ENCODE measurements at places on chromosomes 2 and 18.

GRCh38 chr2:28855193-28855592 lies 14.9 kb downstream of the TRMT61B start:
- DNase-seq, result no peak

- DNase-seq, result no peak
Observed at GRCh38 chr2:176455816-176456291, 186.6 kb downstream of the MTX2 start.

GRCh38 chr2:33457556-33458247 lies 18.7 kb upstream of the RASGRP3 start:
- DNase-seq, result no peak

DNA sequence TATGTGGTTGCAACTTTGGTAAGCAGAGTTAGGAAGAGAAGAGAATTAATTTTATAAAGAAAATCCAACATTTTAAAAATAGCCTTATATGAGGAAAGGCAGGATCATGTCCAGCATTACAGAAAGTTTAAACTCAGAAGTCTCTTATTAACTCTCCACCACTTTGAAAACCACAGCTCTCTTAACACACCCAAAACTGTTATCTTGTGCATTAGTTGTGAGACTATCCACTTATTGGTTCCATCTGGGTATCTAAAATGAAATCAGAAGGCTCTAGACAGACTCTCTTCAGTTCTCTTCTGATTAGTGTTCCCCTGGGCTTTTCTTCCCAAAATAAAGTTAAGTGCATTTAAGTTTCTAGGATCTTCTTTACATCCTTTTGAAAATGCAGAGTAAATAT lies 251.5 kb downstream of the TXNL1 start:
- no peak for DNase-seq

DNA sequence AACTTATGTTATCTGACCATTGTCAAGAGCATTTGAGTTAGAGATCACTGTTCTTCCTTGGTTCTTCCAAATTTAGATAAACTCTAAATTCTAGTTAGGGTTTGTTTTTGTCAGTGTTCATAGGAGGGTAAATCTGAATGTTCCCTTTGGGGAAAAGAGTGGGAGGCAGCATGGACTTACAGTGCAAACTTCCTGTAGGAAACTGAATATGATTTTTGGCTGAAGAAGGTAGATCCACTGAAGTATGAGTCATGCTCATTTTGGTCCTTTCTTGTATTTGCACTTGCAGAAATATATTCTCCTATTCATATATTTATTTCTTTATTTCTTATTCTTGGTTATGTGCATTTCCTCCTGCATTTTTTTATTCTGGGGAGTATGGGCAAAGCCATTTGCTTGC lies 27.3 kb downstream of the CCDC85A start:
- DNase-seq, result no peak

All from stimulated activated CD8-positive, alpha-beta memory T cell treated with anti-CD3 and anti-CD28 coated beads, Interleukin-2, amount 100 ng/mL, for 48 hours (primary cell).